ENCODE measurements at places on chromosomes 5 and 9.

- DNase-seq: no peak
These were observed 6.0 kb upstream of the IL13 start for GRCh38 chr5:132651838-132652469.

GRCh38 chr5:15440434-15440833 lies 59.5 kb upstream of the FBXL7 start:
- DNase-seq: no peak

- DNase-seq: no peak
These were observed 108.3 kb downstream of the FAM174A start for GRCh38 chr5:100643473-100643872.

GRCh38 chr9:94805585-94805984 lies 79.1 kb downstream of the AOPEP start:
- DNase-seq: no peak

DNA sequence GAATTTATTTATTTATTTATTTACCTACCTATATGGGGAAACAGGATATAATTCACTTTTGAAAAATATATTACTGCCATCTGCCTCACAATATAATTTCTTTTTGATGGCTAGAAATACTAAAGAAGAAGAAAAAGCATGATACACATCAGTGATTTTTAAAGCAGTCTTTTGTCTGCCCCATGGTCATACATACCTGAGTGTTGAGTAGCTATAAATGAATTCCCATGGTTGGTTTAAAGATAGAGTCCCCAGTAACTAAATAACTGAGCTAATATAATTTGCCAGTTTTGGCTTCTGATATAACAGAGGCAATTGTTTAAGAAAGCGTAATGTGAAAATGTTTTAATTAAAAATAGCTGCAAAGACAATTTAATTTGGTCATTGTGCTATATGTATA lies 447.8 kb downstream of the PDE4D start:
- DNase-seq: no peak

GRCh38 chr5:52837068-52837467 lies 49.4 kb downstream of the ITGA1 start:
- no peak for DNase-seq

DNA sequence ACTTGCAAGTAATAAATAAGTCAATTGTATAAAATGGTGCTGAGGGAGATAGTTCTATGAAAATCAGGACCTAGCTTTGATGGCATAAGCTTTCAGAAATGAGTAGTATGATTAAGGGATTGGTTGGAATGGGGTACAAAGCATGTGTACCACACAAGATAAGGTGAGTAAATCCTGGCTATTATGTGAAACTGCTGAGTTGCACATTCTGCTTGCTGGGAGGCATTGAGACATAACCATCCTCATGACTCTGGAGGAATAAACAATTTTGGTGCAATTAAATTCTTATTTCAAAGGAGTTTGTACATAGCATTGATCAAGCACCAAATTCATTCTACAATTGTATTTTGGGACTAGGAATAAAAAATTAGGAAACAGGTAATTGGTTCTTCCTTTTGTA lies 755.2 kb upstream of the ACO1 start:
- no peak for DNase-seq

GRCh38 chr9:91426123-91426745 lies 2.6 kb upstream of the NFIL3 start:
- DNase-seq: no peak

GRCh38 chr5:657570-657969 lies 35.6 kb downstream of the TPPP start:
- DNase-seq: no peak

GRCh38 chr5:81817980-81818379 lies 67.1 kb upstream of the SSBP2 start:
- no peak for DNase-seq

GRCh38 chr5:32767948-32768467 lies 56.9 kb downstream of the NPR3 start:
- no peak for DNase-seq

DNA sequence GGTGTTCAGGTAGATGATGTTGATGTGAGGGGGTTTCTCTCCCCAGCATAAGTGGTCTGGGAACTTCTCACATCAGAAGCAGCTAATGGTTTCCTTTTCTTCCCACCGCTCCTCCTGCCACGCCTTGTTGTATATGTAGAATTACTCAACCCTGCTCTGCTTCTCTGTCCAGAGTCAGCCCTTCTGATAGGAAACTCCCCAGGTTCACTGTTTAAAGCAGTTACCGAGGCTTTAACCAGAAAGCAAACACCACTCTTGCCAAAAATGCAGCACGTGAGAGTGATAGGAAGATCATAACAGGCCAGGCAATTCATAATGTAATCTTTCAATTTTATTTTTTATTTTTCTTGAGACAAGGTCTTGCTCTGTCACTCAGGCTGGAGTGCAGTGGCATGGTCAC lies 10.5 kb upstream of the TMEM252 start:
- no peak for DNase-seq

- DNase-seq: no peak
These were observed 9.3 kb upstream of the EDIL3 start for GRCh38 chr5:84393969-84394368.

GRCh38 chr5:146047396-146047795 lies 58.0 kb downstream of the PLAC8L1 start:
- no peak for DNase-seq

DNA sequence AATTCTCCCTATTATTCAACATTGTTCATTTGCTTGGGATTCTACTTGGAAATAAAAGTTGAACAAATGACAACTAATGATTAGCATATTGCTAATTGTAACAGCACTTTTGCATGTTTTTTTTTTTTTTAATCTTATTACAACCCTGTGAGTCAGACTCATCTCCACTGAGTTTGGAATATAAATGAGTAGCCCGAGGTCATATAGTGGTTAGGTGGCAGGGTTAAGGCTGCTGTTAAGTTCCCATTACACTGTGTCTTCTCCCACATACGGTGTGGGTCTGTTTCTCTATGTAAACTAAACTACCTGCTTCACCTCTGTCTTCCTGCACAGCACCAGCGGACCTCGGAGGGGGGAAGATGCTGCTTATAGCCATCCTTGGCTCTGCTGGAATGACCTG lies 92.4 kb downstream of the EQTN start:
- DNase-seq: no peak

GRCh38 chr5:146081556-146081955 lies 23.8 kb downstream of the PLAC8L1 start:
- no peak for DNase-seq

- DNase-seq: no peak
These were observed 10.3 kb upstream of the ANKHD1 start for GRCh38 chr5:140391312-140391711.

- DNase-seq: no peak
These were observed 988 bp downstream of the OXCT1 start for GRCh38 chr5:41869151-41869723.

GRCh38 chr5:141342773-141343172 lies 856 bp upstream of the PCDHGA3 start:
- DNase-seq: no peak

DNA sequence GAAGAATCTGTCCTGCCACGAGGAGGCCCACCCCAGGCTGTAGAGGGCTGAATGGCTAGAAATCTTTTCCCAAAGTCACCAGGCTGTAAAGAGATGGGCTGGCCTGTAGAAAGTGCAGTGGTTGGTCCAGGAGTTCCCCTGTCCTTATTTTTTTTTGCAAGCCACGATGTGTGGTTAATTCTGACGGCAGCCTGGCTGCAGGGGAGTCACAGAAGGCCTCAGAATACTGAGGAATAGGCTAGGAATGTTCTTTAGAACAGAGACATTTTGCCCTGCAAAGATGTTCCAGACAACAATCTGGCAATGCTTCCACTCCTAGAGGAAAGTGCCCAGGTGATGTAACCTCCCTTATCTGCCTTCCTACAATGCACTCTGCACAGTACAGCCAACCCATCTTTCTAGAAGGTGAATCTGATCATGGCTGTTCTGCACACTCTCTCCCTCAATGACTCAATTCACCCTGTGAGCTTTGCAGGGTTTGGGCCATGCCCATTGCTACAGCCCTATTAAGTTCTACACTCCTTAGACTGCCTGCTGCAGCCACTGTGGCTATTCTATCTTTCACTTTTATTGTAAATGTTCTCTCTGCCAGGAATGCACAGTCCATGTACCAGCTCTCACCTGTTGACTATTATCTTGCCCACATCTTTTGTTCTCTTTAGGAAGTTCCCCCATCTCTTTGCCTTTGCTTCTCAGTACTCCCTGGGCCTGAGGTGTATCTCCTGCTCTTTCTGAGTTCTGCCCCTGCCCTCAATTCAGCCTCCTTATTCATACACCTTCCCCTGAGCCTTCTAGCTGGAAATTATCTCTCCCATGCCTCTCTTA lies 377.8 kb upstream of the CLINT1 start:
- DNase-seq: no peak

DNA sequence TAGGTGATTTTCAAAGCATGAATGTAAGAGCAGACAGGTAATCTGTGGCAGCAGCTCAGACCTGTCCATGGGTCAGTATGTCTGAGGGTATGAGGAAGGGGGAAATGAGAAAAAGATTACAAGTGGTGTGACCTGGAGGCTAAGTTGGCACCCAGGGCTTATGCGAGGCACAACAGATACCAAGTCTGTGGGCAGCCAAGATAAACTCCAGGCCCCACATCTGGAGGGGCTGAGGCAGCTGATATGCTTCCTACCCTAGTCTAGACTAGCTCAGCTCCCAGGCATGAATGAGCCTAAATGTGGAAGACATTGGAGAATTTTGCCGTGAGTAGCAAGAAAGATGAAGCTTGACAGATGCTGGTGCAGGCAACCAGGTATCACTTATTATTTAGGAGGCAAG lies 151.7 kb downstream of the PIK3R1 start:
- no peak for DNase-seq

GRCh38 chr5:40333459-40334241 lies 346.1 kb upstream of the PTGER4 start:
- no peak for DNase-seq

DNA sequence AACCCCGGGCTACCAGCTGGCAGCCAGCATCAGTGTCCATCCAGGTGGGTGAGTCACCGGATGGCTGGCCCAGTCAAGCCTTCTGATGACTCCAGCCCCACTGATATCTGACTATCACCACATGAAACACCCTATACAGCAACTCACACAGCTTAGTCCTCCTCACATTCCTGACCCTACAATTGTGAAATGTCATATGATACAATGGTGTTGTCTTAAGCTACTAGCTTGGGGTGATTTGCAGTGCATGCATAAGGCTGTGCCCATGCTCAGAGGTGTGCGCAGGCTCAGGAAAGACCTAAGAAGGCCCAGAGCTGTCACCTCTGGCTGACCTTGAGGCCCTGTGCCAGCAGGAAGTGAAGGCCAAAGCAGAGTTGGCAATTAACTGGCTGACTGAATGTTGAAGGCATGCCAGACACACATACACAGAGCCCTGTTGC lies 21.5 kb upstream of the SEMA4D start:
- DNase-seq: no peak
